ENCODE measurements at places on chromosomes 5 and 9.

- no peak for DNase-seq
Observed at GRCh38 chr9:93155716-93156474, 21.8 kb upstream of the NINJ1 start.

DNA sequence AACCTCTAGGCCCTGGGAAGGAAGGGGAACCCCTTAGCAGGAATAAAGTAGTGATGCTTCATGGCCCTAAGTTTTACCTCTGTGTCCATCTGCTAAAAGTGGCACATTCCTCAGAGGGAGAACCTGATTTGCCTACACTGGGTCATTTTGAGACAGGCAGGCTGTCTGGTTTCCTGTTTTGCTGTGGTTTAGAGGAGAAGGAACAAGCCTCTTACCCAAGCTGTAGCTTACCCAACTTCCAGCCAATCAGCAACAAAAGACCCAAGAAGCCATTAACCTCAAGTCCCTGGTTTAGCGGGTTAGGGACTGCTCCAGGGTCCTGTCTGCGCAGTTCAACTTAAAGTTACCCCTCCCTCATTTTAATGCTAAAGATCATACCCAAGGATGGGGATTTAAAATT, 411.0 kb downstream of the MAT2B start:
- DNase-seq: no peak

DNA sequence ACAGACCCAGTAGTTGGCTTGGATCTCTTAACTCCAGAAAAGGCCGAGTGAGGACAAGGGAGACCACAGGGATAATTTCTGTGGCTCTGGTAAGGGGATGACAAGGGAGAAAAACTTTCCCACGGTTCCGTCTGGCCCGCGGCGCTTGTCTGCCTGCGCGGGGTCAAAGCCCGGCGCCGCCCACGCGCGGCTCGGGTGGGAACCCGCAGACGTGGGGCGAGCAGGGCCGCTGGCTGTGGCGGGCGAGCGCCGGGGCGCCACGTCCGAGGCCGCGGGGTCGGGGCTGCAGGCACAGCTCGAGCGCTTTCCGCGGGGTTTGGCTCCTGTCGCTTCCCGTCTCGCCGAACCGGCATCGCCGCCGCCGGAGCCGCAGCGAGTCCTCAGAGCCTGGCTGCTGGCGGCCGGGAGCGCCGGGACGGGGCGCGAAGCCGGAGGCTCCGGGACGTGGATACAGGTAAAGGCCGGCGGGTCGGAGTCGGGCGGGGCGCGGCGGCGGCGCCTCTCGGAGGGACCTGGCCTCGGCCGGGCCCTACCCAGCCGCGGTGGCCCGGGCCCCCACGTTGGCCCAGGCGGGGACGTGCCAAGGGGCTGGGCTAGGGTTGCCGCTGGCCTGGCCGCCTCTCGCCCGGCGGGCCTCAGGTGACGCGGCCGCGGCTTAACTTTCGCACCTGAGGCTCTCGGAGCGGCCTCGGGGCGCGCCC, at the start of gene RNF180:
TSS of gene RNF180 (plus strand) at position 344 of the 701 bp plus-strand sequence. CDS start 34,965 bp downstream, outside the sequence.
- DNase-seq: no peak

GRCh38 chr5:143426437-143426991, 23.0 kb upstream of the NR3C1 start:
- DNase-seq: no peak

GRCh38 chr5:171269717-171270116, 39.3 kb upstream of the TLX3 start:
- DNase-seq: peak; percentile 76

DNA sequence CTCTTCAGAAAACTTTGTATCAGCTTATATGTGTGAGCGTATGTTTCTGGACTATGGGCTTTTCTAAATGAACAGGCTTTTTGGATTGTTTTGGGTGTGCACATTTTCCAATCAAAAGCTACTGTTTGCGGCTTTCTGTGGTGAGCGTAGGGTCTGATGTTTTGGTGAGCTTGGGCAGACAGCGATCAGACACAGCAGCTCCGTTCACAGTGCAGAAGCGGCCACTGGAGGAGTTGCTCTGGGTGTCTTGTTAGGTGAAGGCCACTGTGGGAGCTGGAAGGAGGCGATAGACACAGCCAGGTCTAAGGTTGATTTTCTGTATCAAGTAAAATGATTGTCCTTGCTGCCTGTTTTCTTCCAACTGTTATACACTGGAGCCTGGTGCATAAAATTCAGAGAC, 11.1 kb downstream of the PRRC2B start:
- no peak for DNase-seq

DNA sequence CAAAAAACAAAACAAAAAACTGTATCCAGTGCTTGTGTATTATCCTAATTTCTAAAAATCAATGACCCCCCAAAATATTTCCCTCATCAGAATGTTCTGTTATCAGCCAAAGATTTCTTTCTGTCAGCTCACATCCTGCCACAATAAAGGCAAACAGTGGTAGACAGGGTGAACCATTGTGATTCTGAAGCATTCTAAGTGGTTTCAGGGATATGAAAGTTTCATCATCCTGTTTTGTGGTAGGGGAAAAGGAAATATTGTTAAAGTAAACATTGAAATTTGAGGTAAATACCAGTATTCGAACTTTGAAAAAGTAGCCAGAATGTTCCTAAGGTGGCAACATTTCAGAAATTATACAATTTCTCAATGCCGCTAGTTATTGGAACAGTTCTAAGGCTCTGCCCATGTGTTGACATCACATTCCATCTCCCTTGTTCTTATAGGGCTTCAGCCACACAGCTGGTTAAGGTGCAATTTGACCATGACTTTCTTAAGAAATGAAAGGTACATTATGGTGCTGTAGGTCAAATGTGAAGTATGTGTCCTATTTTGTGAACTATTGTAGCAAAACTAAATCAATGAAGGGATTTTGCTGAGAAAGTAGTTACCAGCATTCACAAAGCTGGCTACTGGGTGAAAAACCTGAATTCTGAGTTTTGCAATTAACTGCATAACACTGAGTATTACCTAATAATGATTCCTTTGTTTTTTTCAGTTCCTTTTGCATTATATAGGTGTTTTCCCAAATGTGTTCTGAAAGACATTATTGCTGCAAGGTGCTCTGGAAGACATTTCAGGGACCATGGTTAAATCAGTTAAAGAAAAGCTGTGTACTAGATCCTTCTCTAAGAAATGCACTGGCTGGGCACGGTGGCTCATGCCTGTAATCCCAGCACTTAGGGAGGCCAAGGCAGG, 107.6 kb upstream of the RASGRF2 start:
- DNase-seq: no peak

- no peak for DNase-seq
Observed at GRCh38 chr5:181234455-181235306, 9.0 kb downstream of the RACK1 start.

DNA sequence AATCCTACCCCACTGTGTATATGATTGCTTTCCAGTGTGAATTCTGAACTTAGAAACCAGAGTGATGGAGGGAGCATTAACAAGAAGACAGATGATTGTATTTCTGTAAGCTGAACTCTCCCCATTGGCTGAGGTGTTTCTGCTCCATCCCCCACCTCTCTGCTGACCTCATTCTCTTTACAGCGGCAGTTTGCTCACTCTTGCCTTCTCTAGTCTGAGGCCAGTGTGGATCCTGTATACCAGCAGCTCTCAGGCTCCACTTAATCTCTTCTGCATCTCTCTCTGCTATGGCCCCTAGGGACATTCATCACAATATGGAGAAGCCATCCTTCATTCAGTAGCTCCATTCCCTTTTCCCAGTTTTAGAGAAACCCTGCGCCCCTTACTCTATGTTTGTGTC, 358.8 kb downstream of the MAN2A1 start:
- no peak for DNase-seq

GRCh38 chr9:137157618-137158415, 12.0 kb downstream of the LRRC26 start:
- DNase-seq: peak; percentile 32

DNA sequence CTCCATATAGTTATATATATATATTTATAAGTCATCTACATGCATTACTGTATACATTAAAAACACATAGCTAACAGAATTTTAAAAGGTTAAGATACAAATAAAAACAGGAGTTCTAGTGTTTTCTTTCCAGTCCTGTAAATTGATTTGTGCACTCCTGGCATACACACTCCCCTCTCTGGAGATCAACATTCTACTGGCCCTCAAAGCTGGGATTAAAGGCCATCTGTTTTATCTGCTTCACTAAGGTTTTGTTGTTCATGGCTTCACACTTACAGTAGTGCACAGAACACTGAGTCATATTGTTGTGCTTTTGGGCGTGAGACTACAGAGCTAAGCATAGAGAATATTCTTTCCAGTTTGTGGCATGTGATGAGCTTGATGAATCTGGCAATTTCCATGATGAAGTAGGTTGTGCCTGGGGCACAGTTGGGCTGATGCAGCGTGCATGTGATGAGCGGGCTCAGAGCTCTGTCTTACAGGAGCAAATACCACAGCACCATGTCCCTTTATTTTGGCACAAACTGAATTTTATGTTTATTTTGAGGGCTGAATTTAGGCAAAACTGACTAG, 98.2 kb downstream of the TAF11L14 start:
- no peak for DNase-seq

DNA sequence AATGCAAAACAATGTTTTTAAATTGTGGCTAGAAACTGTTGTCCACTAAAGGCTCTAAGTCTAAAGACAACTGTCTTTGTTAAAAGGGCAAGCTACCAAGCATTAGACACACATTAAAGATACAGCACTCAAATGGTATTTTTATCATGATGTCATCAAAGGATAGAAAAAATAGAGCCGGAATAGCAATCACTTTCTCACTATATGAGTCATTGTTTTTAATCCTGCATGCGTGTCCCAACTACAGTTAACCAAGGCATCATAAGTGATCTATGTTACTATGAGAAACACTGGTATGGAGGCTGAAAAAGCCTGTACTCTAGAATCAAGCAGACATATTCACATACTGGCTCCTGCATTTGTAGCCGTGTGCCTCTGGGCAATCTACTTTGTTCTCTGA, 1.9 kb upstream of the PJA2 start:
- DNase-seq: peak; percentile 84

DNA sequence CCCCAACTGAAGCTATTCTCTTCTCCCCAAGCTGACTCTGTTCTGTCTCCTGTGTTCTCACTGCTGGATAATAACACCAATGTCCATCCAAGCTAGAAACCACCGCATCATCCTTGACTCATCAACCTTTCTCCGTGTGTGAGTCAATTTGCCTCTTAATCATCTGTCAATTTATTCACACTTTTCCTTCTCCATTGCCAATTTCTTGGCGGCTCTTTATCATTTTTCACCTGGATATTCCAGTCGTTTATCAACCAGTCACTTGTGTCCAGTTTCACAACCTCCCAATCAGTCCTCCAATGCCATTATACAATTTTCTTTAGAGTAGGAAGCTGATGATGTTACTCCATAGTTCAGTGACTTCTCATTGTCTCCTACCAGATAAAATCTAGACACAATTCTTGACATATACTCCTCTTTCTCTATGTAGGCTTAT, 45.4 kb upstream of the LIFR start:
- peak; percentile 84 for DNase-seq

DNA sequence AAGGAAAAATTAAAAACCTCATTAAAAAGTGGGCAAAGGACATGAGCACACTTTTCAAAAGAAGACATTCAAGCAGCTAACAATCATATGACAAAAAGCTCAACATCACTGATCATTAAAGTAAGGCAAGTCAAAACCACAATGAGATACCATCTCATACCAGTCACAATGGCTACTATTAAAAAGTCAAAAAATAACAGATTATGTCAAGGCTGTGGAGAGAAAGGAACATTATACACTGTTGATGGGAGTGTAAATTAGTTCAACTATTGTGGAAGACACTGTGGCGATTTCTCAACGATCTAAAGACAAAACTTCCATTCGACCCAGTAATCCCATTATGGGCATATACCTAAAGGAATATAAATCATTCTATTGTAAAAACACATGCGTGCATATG, 35.8 kb downstream of the HINT1 start:
- DNase-seq: no peak

- no peak for DNase-seq
Observed at GRCh38 chr5:57594436-57594835, 111.8 kb upstream of the ACTBL2 start.

GRCh38 chr5:141359790-141360426, at the start of gene PCDHGB2:
Gene PCDHGB2, plus strand, starts transcription at chr5:141359994. Its CDS starts 142 bp downstream, at chr5:141360136.
- peak; percentile 36 for DNase-seq

DNA sequence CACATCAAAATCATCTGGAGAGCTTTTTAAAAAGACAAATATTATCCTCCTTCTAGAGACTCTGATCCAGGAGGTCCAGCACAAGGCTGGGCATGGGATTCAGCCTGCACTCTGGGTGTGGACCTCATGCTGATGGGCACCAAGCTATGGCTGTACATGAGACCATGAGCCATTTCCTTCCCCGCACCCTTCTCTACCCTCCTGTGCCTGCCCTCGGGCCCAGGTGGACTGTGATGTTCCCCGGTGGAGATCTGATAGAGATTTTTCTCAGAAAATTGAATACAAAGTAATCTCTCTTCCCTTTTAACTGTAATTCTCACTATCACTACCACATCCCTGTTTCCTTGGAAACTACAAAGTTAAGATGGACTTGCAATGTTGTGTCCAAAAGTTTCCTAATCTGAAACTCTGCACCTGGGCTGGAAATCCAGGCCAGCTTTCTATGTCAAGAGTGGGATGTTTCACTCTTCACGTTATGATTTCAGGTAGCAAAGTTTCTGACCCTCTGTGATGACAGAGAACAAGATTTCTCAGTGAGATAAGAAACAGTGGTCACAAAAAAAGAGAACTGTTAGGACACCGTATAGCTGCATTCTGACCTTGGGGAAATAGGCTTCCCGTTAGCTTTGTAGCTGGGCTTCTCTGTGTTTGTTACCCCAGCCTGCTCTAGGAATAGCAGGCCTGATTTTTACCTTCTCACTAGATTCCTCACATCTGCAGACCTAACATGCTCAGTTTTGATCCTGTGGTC, 11.5 kb downstream of the SFXN1 start:
- no peak for DNase-seq

DNA sequence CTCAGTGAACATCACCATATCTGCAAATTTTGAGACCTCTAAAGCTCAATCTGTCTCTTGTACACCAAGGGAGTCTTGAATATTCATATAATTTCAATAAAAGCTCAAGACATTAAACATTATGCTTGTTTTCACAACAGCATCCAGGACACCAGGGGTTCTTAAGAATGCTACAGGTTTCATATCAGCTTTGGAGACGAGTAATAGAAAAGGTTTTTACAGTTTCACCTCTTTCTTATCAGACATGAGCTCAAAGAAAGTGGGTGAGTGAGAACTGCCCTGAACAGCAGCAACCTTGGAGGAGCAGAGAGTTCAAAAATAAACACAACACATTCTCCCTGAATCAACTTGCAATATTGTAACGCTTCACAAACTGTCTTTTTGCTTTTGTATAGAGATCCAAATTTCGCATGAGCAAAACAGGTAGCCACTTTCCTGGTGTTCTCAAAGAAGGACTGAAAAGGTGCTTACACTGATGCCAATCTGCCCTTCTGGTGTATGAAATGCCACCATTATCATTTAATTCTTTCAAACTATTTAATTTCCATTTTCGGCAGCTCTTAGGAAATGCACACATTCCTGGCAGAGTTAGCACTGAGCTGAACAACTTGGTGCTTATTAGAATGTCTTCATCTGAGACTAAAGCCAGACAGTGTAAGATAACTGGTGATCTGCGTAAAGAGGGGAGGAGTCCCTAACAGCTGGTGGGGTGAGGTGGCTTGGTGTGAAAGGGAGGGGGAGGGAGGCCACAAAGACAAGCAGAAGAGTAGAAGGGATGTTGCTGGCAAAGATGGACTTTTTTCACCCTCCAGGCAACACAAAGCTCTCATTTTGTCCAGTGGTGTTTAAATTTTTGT, 535.3 kb downstream of the PDE4D start:
- peak; percentile 50 for DNase-seq

- no peak for DNase-seq
Observed at GRCh38 chr9:104071589-104071988, 22.5 kb upstream of the SMC2 start.

GRCh38 chr5:96517295-96517694, 84.2 kb upstream of the PCSK1 start:
- DNase-seq: no peak

- DNase-seq: peak; percentile 93
Observed at GRCh38 chr5:172903790-172904189, 55.4 kb upstream of the RPL26L1 start.
